ENCODE measurements at places on chromosomes 16 and 17. TPM values are rescaled to one million over a fixed set of nuclear protein-coding genes. Genes with fewer than 3 reads are reported as not detected.

GNG13 gene
- not detected for polyA plus RNA-seq

HOXB1 gene
- polyA plus RNA-seq: not detected

ZNF207 gene
- 138 TPM for polyA plus RNA-seq

KRT23 gene
- 2.0 TPM for polyA plus RNA-seq

TPSAB1 gene
- polyA plus RNA-seq: not detected

NOL11 gene
- 20.2 TPM for polyA plus RNA-seq

C16orf82 gene
- polyA plus RNA-seq: not detected

Measured in hepatocyte (in vitro differentiated cells).